ENCODE measurements at places on chromosomes 3 and 15.

DNA sequence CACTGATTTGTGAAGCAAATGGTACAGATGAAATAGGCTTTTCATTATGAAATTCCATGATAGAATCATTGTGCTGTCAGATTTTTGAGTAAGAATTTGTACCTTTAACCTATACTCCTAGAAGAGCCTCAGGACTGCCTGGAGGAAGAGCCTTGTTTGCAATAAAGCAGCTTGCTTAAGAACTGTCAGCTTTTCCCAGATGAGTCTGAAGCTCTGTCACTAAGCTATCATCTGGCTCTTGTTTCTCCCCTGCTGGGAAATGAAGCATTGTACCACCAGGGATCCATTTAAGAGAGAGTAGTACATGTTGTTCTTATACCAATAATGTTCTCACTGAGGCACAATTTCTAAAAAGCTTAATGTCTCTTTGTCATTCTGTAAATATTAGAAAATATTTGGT, 85.1 kb upstream of the FLNB start:
- no peak for DNase-seq

DNA sequence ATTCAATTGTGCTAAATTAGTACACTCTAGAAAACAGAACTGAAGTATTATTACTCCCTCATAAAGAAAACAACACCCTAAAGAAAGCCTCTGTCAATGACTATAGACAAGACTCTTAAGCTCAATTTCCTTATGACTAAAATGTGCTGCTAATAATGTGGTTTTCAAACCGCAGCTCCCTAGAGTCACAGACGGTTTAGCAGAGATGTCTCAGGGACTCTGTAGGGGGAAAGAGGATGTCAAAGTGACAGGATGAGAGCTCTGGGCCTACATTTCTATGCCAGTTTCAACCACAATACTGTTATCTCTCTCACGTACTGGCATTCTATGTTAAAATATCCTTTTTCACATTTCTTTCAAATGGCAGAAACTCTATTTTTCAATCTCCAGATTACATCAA, 37.6 kb upstream of the WDR49 start:
- no peak for DNase-seq

DNA sequence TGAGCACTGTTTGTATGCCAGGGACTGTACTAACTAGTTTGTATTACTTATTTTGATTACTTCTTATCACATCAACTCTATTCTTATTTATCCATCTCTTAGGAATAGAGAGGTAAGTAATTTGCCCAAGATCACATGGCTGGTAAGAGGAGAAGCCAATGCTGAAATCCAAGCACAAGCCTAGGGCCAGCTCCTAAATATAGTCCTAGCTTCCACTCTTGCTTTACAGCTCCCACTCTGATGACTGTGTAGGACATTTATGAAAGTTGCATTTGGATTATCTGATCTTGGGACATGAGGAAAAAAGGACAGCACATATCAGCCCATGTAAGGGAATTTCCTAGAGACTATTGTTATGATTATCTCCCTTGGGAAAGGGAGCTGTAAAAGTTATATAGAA, 58.1 kb downstream of the GTF2E1 start:
- DNase-seq, result no peak

DNA sequence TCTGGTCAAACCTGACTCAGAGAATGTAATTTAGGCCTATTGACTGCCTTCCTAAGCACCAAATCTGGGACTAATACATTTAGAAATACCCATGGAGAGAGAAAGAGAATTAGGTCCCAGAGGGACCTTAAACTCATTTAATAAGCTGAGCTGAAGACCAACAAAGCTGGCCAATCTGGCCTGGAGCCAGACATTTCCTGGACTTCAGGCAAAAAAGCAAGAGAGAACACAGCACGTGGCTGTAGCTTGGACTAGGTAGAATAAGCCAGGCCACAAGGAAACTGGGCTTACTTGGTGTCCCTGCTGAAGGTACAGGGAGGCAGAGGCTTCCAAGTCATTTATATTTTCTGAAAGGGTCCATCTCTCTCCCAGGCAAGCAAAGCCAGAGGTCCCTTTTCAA, 88.1 kb downstream of the RTP4 start:
- no peak for DNase-seq

GRCh38 chr15:63880744-63881143, 47.0 kb upstream of the HERC1 start:
- no peak for DNase-seq

GRCh38 chr3:101950510-101950909, 101.2 kb downstream of the NFKBIZ start:
- DNase-seq, result no peak

DNA sequence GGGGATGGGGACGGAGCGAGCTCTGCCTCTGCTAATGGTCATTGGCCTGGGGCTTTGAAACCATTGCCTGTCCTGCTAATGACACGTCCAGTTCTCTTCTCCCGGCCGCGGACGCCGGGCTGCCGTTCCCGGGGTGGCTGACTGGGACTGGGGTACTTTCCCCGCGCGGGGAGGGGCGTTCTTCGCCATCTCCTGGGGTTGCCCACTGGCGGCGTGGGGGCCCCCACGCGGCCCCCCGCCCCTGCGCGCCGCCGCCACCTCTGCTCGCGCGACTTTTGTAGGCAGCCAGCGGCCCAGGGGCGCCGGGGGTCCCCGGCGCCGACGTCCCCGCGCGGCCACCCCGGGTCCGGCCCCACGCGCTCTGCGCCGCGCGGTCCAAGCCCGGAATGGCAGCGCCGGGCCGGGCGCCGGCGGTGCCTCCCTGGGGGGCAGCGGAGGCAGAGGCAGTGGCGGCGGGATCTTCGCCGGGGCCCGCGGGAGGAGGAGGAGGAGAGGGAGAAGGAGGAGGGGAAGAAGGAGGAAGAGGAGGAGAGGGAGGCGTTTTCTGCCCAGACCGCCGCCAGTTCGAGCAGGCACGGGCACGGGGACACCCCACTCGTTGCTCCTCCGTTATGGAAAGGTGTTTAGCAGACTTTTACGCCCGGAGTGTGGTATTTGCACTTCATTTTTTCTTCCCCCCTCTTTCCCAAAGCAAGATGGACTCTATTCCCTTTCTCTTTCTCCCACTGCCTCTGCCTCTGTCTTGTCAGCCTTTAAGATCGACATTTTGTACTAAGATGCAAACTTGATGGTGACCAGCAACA, 2.3 kb downstream of the BBX start:
- no peak for DNase-seq

- DNase-seq, result no peak
These were observed 73.1 kb downstream of the XXYLT1 start for GRCh38 chr3:195197765-195198425.

GRCh38 chr15:89621547-89621946, 33.7 kb downstream of the KIF7 start:
- DNase-seq, result no peak

- no peak for DNase-seq
These were observed 6.6 kb upstream of the ZNF148 start for GRCh38 chr3:125381743-125382142.

DNA sequence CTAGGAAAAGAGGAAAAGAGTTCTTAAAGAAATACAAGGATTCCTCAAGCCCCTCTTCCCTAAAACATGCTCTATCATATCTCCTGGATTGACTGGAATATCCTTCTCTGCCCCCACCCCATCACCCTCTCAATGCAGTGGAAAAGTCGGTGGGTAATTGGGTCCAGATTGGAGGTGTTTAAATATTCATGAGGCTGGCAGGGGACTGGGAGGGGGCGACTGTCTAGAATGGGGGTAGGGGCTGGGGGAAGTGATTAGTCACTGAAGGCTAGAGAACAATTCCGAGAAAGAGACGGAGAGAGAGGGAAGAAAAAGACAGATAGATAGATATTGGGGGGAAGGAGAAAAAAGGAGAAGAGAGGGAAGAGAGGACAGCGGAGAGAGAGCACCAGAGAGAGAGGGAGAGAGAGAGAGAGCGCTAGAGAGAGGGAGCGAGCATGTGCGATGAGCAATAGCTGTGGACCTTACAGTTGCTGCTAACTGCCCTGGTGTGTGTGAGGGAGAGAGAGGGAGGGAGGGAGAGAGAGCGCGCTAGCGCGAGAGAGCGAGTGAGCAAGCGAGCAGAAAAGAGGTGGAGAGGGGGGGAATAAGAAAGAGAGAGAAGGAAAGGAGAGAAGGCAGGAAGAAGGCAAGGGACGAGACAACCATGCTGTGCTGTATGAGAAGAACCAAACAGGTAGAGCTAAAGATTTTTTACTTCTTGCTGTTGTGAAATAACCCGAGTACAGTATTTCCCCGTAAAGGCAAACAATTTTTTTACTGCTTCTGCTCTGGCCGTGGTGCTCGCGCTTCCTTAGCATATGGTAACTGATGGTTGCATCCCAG, at the start of gene GAP43:
GAP43 (plus strand) TSS at position 467 of the 825 bp plus-strand sequence; CDS start at position 647, 180 bp downstream.
- no peak for DNase-seq

DNA sequence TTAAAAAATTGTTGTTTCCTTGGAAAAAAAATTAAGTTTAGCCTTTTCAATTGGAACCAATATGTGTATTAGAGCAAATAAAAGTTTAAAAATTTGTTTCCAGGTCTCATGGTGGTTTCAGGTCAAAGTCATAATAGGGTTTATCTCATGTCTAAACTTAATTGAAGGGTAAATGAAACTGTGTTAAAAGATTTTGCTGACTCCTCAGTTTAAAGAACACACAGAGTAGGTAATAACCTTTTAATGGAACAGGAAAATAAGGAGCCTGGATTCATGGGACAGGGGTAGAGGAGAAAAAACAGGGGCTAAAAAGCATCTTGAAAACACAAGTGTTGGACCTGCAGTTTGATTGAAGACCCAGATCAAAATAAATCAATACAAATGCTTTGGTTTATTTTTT, 190.6 kb downstream of the MFSD1 start:
- DNase-seq, result no peak

- no peak for DNase-seq
These were observed 2.2 kb downstream of the FOXB1 start for GRCh38 chr15:60006203-60006862.

DNA sequence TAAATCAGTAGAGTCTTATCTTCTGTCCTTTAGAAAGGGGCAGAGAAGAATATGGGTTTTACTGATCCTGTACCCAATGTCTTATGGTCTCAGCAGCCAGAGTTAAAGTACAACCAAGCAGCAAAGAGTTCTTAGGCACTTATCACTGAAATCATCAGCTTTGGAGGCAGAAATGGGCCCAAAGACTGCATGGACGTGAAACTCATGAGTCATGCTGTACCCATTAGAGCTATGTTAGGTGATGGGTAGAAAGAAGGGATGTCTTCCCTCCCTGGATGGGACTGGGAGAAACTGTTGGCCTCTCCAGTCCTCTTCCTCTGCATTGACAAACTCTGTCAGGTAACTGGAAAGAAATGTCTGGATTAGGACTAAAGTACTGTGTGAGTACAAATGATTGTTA, 63.4 kb downstream of the EOMES start:
- DNase-seq, result no peak

DNA sequence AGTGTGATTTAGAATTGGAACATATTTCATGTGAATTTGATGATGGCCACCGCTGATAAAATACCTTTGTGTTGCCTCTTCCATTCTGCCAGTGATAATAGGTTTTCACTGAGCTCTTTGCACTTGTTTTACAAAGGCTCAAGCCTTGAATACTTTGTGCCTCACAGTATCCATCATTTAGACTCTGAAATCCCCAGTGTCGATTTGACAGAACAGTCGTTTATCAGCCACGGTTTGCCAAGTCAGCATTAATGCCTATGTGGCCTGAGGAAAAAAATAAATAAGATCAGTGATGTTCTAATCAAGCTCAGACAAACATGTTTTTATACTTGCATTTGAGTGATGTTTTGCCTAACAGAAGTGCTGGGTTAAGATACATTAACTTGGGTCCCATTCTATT, 399.1 kb downstream of the RBMS3 start:
- DNase-seq, result no peak

GRCh38 chr3:133489466-133490085, 83.9 kb upstream of the CDV3 start:
- DNase-seq, result no peak
